ENCODE measurements at places on chromosomes 4 and X. TPM values are rescaled to one million over a fixed set of nuclear protein-coding genes. Genes with fewer than 3 reads are reported as not detected.

GRCh38 chr4:20422398-20422797, 170.7 kb downstream of the SLIT2 start:
- peak; percentile 74 for DNase-seq

- no peak for DNase-seq
These were observed 123.1 kb upstream of the BOD1L1 start for GRCh38 chr4:13750594-13750993.

- DNase-seq, result no peak
These were observed 95.4 kb downstream of the MBNL3 start for GRCh38 chrX:132393485-132393884.

- DNase-seq, result no peak
These were observed 142.0 kb downstream of the CENPC start for GRCh38 chr4:67403342-67403741.

GRCh38 chr4:42104521-42104920, 47.9 kb downstream of the BEND4 start:
- no peak for DNase-seq

DNA sequence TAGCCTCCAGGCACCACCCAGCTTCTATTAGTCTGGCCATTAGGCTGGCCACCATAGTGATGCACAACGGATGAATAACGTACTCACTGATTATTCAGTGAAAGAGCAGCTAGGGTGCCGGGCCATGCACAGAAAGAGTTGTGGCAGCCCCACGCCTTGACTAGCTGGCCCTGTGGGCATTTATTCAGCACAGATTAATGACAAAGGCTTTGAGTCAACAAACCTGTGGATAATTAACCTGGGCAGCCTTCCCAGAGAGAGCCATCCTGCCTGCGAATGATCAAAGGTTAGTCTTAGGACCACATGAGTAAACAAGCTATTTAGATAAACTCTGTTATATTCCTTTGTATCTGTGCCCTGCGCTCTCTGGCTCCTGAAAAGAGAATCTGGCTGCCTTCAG, 37.2 kb downstream of the MAP9 start:
- no peak for DNase-seq

DNA sequence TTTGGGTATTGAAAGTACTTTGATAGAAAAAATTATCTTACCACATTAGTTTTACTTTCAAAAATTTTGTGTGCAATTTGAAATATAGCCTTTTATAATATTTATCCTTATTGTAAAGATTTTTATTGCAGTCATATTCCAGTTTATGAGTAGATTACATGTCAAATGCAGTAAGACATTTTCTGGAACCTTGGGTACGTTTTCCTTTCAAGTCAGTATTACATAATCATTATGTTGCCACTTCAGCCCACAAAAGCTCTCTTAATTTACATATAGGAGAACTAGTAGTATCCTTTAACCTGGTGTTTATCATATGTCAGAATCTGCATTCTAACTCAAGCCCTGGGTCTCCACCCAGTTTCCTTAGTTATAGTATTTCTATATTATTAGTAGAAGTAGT, 98.5 kb downstream of the CENPC start:
- no peak for DNase-seq

DNA sequence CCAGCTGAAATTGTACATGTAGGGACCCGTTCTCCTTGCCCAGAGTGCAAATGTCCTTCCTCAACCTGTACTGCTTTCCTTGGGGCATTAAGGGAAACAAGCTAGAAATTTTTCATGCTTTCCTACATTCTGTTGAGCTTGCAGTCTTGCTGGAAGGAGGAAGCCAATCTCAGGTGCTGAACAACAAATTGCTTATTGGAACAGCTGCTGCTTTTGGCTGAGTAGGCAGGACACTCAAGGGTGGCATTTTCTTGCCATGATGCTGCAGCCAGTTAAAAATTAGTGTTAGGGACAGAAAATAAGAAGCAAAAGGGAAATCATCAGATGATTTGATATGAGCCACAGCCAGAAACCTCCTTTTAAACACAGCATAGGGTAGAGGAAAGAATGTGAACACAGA, 223.7 kb downstream of the QDPR start:
- DNase-seq, result no peak

DNA sequence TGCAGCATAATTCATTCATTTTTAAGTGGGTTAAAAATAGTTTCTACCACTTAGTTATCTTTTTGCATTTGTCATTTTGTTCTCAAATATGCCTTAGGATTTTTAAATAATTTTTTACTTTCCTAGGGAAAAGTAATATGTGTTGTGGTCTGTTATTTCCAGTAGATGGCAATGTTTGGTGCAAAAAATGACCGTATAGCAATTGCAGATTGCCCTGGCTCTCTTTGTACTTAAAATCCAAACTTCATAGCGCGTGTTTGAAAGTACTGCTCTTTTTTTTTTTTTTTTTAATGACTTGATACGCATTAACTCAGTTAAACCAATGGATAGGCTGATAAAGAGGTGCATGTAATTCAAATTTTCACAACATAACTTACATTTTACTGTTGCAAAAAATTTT, 74.4 kb upstream of the RBMX start:
- peak; percentile 42 for DNase-seq

Gene VCX3B
- polyA plus RNA-seq, result 0.53 TPM

Gene H2BW2
- polyA plus RNA-seq, result not detected

Gene NSUN7
- polyA plus RNA-seq, result 2.0 TPM

Gene ADRA2C
- polyA plus RNA-seq, result 0.31 TPM

Gene RIPPLY1
- not detected for polyA plus RNA-seq

Gene CCKAR
- 9.2 TPM for polyA plus RNA-seq

Gene OGT
- polyA plus RNA-seq, result 63.9 TPM

Gene AMMECR1
- polyA plus RNA-seq, result 2.9 TPM

Gene UCP1
- not detected for polyA plus RNA-seq

Measured in stomach (tissue), 19 donors.